ENCODE measurements at places on chromosomes 7 and 10. TPM values are rescaled to one million over a fixed set of nuclear protein-coding genes. Genes with fewer than 3 reads are reported as not detected.

SPDYE11 gene
- not detected for total RNA-seq

GNAT3 gene
- 4.0 TPM for total RNA-seq

SRPK2 gene
- total RNA-seq: 50.3 TPM

ANKRD61 gene
- not detected for total RNA-seq

MSS51 gene
- total RNA-seq: 9.5 TPM

MACC1 gene
- 6.9 TPM for total RNA-seq

COL26A1 gene
- total RNA-seq: 1.6 TPM

RTKN2 gene
- total RNA-seq: 8.1 TPM

DNA sequence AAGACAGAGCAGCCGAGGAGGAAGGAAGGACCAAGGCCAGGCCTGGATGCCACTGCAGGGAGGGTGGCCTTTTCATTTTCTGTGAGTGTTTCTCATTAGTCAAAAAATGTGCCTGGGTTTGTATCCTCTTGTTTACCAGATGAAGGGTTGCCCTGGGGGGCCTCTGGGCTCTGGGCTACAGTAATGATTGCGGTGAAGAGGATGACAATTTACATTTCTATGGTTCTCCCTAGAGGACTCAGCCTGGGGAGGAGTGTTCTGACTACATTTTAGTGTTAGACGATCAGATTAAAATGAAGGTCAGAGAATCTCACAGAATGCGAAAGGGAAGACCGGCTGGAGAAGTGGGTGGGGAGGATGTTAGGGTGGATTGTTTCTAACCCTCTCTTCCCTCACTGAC lies 108.0 kb upstream of the KMT2C start:
- DNase-seq: no peak

DNA sequence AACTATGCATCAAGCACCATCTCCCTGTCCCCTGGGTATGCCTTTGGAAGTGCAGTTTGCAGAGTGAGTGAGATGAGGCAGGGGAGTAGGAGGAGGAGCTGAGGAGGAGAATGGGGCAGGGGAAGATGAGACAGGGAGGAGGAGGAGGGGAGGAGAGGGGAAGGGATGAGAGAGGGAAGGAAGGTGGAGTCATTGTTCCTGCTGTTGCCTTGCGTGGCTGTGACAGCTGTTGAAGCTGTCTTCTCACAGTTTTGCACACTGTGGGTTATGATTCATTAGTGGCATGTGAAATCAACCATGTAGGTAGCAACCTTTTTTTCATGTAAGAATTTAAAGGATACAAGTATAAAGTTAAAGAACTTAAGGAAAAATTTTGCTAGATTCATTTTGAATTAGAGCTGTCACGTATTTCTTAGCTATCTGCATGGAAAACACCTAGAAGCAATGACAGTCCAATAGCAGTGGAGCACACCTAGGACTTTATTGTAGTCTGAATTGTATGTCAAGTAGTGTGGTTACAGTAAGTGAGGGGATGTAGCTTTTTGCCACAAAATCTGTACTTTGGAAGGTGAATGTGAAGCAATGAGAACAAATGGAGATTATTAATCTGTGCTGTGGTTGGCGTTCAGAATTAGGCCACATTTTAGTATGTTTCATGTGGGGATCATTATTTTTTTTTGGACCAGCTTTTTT lies 21.7 kb downstream of the CCM2 start:
- DNase-seq: no peak

DNA sequence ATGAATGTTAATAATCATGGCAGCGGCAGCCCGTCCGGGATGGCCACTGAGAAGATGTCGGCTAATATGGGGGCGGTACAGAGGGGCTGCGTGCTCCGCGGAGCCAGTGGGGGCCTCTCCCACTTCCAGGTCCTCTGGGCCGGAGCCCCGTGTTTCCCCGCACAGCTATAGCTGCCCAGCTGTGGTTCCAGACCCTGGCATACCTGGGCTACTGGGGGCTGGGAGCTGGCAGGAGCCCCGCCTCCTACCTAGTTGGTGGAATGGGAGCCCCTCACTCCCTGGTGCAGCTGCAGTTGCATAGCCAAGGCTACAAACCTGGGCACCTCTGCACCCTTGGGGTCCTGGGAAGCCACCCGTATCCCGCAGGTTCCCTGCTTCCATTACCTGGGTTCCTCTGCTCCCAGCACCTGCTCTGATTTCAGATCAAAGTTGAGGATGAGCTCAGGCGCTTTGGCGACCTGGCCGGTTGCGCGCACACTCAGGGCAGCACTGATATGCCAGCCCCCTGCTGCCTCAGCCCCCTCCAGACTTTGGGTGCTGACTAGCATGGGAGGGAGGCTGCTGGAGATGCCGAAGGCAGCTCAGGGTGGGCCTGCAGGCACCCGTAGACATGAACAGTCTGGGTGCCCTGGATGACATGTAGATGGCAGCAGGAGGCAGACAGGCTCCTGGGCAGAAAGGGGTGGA lies 236.5 kb upstream of the SEMA3D start:
- no peak for DNase-seq

- no peak for DNase-seq
Observed at GRCh38 chr7:111401516-111401915, 160.8 kb downstream of the IMMP2L start.

GRCh38 chr10:17208476-17208875 lies 7.0 kb upstream of the TRDMT1 start:
- DNase-seq: no peak

GRCh38 chr7:156892081-156892800 lies 742 bp downstream of the LMBR1 start:
- DNase-seq: peak; percentile 55
